ENCODE measurements at places on chromosomes 2 and 18.
A peak's percentile ranks its signal among the peaks of the same experiment; 100 is the strongest.

GRCh38 chr2:10400568-10400977 lies 47.6 kb downstream of the ODC1 start:
- no peak for DNase-seq

DNA sequence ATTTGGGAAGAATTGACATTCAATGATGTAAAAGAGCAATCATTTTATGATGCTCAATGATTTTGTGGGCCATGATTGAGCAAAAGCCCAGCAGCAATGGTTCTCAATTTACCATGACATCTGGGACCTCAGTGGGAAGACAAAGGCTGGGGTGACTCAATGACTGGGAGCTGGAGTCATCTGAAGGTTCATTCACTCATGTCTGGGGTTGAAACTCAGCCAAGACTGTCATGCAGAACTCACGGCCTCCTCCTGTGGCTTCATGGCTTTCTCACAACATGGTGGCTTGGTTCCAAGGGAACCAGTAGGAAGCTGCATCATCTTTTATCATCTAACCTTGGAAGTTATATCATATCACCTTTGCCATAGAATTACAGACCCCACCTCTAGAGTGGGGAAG lies 45.1 kb upstream of the CD226 start:
- no peak for DNase-seq

- DNase-seq: no peak
Observed at GRCh38 chr2:112916625-112917247, 5.8 kb downstream of the IL37 start.

- no peak for DNase-seq
Observed at GRCh38 chr2:198045227-198045626, 240.8 kb downstream of the PLCL1 start.

GRCh38 chr18:31626409-31626808 lies 34.7 kb downstream of the TTR start:
- no peak for DNase-seq

DNA sequence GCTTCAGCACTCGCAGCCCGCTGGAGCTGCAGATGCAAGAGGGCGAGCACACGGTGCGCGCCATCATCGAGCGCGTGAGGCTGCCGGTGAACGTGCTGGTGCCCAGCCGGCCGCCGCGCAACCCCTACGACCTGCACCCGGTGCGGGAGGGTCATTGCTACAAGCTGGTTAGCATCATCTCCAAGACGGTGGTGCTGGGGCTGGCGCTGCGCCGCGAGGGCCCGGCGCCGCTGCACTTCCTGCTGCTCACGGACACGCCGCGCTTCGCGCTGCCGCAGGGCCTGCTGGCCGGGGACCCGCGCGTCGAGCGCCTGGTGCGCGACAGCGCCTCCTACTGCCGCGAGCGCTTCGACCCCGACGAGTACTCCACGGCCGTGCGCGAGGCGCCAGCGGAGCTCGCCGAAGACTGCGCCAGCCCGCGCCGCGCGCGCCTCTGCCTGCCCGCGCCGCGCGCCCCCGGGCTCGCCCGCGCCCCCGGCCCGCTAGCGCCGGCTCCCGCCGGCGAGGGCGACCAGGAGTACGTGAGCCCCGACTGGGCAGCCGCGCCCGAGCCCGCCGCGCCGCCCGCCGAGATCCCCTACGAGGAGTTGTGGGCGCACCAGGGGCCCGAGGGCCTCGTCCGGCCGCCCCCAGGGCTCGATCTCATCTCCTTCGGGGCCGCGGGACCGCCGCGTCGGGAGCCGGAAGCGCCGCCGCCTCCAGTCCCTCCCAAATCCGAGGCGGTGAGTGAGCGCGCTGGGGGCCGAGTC lies 11.8 kb downstream of the GAREM2 start:
- no peak for DNase-seq

- DNase-seq: no peak
Observed at GRCh38 chr2:226683196-226683595, 116.4 kb downstream of the IRS1 start.

GRCh38 chr18:10057894-10058791 lies 144.3 kb downstream of the VAPA start:
- DNase-seq: peak; percentile 42

- no peak for DNase-seq
Observed at GRCh38 chr2:42010743-42011298, 37.0 kb upstream of the PKDCC start.

GRCh38 chr2:84971510-84972206 lies 697 bp downstream of the KCMF1 start:
- DNase-seq: peak; percentile 55

- no peak for DNase-seq
Observed at GRCh38 chr2:181367411-181367810, 89.8 kb upstream of the ITGA4 start.

- DNase-seq: no peak
Observed at GRCh38 chr2:237492137-237492890, 5.3 kb downstream of the MLPH start.

Data from globus pallidus (tissue), 1 donor.